ENCODE measurements at places on chromosomes 5 and 9.

GRCh38 chr9:36486933-36487481 lies 85.7 kb upstream of the MELK start:
- peaks cover 16% of the 10 kb centered on the region for H3K4me1 ChIP-seq
- no peaks in the 10 kb centered on the region for H3K36me3 ChIP-seq
- no peaks in the 10 kb centered on the region for H3K27me3 ChIP-seq

DNA sequence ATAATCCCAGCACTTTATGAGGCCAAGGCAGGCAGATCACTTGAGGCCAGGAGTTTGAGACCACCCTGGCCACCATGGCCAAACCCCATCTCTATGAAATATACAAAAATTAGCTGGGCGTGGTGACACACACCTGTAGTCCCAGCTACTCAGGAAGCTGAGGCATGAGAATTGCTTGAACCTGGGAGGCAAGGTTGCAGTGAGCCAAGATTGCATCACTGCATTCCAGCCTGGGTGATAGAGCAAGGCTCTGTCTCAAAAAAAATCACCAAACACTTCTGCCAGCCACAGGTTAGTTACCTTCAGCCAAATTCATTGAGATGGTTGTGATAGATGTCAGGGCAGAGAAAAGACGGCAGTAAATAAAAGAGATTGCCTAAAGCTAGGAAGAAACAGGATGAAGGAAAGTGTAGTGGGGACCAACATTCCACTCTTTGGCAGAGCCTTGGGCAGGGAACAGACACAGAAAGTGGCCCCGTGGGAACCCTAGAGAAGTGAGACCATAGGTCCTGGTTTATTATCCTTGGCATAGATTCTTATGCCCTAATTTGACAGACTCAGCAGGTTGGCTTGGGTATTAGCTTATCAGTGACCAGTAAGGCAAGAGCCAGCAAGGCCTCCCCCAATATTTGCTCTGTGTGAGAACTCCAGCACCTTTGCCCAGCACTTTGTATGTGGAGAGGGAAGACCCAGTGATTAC lies 5.5 kb upstream of the CEP120 start:
- no peaks in the 10 kb centered on the region for H3K36me3 ChIP-seq
- H3K4me3 ChIP-seq, result no peak overlapping the region
- DNase-seq, result no peak
- peaks cover 17% of the 10 kb centered on the region for H3K4me1 ChIP-seq
- H3K27me3 ChIP-seq, result no peaks in the 10 kb centered on the region

DNA sequence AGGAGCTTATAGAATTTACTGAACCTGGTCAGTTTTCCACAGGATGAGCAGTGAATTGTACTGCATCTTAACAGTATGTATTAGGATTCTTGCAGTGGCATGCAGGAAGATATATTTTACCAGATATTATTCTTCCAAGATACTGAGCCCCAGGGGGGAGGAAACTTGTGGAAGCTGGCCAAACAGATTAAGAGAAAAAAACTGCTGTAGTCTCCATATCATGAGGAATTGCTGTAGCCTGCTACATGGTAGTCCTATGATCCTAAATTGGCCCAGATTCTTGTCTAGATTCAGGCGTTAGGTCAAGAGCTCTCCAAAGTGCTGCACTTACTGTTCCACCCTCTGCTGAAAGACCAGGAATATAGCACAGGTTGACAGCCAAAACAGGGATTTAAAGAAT lies 275.5 kb upstream of the TAS2R1 start:
- no peak overlapping the region for H3K27ac ChIP-seq
- no peaks in the 10 kb centered on the region for H3K36me3 ChIP-seq
- no peak overlapping the region for H3K4me3 ChIP-seq
- no peaks in the 10 kb centered on the region for H3K4me1 ChIP-seq
- H3K27me3 ChIP-seq, result no peaks in the 10 kb centered on the region

GRCh38 chr9:111412280-111412679 lies 71.9 kb downstream of the ECPAS start:
- no peak for DNase-seq
- no peak overlapping the region for H3K27ac ChIP-seq
- no peaks in the 10 kb centered on the region for H3K27me3 ChIP-seq
- H3K4me3 ChIP-seq, result no peak overlapping the region
- H3K36me3 ChIP-seq, result peaks cover 18% of the 10 kb centered on the region
- peaks cover 5% of the 10 kb centered on the region for H3K4me1 ChIP-seq

DNA sequence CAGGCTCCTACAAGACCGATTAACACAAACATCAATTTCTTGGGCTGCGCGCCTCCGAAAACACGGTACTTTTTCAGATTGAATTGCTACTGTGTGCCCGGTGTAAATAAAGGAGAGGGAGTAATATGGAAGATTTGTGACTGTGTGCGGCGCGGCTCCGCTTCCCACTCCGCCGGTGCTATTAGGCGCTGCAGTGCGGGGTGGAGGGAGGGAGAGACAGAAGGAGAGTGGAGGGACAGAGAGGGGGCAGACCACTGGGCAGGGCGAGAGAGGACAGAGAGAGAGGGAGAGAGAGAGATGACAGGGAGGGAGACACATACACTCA lies 24.7 kb upstream of the RNU6ATAC start:
- H3K27me3 ChIP-seq, result peaks cover 29% of the 10 kb centered on the region
- H3K36me3 ChIP-seq, result no peaks in the 10 kb centered on the region
- H3K4me1 ChIP-seq, result no peaks in the 10 kb centered on the region

All from keratinocyte (primary cell).